ENCODE measurements at places on chromosomes 4 and X. TPM values are rescaled to one million over a fixed set of nuclear protein-coding genes. Genes with fewer than 3 reads are reported as not detected.

The MYL5 gene
- 7.9 TPM for total RNA-seq

- peak; percentile 90 for DNase-seq
Observed at GRCh38 chr4:13918110-13918509, 290.6 kb upstream of the BOD1L1 start.

GRCh38 chr4:113050837-113051236, 1.4 kb downstream of the ANK2 start:
- DNase-seq = no peak

The SCARB2 gene
- total RNA-seq = 141 TPM

The CDKL5 gene
- total RNA-seq = 8.6 TPM

The HGFAC gene
- total RNA-seq = not detected

DNA sequence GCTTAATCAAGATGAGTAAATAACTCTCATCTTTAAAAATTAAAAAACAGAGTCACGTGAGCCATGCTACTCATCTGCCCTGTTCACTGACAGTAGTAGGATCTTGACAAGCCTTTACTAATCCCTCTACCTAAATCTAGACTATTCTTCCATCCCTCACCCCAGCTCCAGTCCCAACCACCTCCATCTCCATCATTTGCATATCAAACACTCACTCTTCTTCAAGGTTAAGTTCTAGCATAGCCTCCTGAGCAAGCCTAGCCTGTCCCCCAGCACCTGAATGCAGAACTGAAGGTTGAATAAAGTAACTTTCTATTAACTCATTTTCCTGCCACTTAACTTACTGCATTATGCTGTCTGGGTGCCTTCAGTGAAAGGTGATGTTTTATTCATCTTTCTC, 72.5 kb downstream of the YIPF7 start:
- no peak for DNase-seq

The IRF2 gene
- total RNA-seq = 36.4 TPM

The CLGN gene
- total RNA-seq = 12.1 TPM

DNA sequence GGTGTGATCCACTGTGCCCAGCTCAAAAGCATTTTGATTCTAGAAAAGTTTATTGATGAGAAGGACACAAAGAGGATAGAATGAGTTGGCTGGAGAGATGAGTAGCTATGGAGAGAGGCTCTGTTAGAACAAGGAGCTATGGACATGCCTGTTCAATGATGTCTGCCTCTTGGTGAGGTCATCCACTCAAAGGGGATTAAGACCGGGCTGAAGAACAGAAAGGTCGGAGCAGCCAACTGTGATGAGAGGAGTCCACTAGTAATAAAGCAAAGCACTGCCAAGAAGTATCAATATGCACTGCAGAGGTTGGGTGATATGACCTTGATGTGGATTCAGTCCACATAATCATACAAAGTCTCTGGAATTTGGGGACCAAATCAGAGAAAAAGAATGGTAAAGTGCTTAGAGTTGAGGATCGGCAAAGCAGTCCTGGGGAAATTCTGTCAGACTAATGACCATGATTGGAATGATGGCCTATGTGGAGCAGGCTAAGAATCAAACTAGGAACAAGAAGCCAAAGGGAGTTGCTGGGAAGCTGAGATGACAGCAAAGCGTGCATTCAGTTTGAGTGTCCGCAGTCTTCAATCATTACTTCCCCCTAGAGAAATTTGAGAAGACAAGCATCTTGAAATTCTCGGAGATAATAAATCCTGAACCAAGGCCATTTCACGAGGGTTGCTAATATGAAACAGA, 55.7 kb upstream of the MMAA start:
- no peak for DNase-seq

GRCh38 chr4:139686130-139686529, 20.5 kb downstream of the MGST2 start:
- no peak for DNase-seq

DNA sequence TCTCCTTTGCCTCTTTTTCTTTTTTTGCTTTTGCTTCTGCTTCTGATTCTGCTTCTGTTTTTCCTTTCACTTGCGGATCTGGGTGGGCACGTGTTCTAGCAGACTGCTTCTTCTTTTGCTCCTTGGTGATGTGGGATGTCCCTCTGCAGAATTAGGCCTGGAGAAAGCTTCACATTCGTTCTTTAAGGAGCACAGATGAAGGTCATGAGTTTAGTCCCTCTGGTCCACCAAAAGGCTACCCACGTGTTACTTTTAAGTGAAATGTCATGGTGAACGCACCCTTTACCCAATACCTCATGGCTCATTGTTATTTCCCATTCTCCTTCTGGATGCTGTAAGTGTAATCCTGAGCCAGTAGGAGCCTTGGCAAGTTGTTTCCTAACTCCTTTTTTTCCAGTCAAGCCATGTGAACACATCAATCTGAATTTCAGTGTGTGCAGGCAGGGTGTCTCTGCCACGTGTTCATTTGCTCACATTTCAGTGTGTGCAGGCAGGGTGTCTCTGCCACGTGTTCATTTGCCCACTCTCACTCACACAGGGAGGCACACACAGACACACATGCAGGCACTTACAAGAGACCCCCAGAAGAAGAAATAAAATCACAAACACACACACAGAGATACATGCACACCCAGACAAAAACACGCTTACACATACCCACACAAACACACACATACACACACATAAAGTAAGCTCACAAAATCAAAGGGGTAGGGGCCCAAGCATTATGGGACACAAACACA, 36.9 kb downstream of the NBDY start:
- DNase-seq = no peak

DNA sequence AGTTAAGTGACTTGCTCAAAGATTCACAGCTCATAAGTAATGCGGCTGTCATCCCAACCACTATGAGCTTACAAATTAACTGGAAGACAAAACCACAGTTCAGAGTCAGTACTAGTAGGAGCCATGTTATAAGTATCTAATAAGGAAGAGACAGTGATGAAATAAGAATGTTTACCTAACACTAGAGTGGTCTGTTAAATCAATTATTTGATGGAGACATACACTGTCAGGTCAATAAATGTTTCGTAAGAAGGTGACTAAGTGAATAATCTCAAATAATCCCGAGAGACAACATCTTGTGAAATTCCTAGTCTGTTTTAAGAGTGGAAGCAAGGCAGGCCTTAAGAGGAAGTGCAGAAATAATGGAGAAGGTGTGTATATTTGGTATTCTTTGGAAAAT, 25.8 kb upstream of the AMELX start:
- DNase-seq = peak; percentile 7

The MBTPS2 gene
- total RNA-seq = 13.3 TPM

- no peak for DNase-seq
Observed at GRCh38 chr4:37652747-37653527, 33.2 kb downstream of the RELL1 start.

DNA sequence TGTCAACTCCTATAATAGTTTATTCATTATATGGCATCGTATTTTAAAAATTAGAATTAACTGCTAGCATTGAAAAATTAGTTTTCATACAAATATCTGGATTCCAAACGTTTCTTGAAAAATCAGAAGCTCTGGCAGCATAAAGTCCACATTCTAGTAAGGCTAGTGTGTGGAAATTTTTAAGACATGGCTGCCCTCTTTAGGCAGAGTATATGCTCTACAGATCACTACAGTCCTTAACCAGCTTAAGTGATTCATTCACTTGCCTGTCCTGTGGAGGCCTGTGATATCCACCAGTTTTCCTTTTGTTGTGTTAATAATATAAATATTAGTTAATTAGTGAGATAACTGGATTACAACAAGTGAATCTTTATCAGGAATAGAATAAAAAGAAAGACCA, 287.2 kb downstream of the OPHN1 start:
- peak; percentile 5 for DNase-seq

GRCh38 chrX:97461763-97462162, 578.1 kb downstream of the RPA4 start:
- no peak for DNase-seq

DNA sequence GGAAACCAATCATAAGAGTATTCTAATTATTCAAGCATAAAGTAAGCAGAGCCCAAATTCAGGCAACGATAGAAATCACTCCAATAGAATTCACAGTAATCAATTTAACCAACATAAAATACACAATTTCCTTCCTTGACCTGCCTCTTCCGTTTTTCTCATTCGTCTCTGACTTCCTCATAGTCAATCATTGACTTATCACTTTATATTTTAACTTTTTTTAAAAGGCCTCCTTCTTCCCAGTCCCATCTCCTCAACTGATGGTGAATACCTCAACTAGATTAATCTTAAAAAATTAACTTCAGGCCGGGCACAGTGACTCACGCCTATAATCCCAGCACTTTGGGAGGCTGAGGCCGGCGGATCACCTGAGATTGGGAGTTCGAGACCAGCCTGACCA, 13.3 kb downstream of the CNOT6L start:
- no peak for DNase-seq

DNA sequence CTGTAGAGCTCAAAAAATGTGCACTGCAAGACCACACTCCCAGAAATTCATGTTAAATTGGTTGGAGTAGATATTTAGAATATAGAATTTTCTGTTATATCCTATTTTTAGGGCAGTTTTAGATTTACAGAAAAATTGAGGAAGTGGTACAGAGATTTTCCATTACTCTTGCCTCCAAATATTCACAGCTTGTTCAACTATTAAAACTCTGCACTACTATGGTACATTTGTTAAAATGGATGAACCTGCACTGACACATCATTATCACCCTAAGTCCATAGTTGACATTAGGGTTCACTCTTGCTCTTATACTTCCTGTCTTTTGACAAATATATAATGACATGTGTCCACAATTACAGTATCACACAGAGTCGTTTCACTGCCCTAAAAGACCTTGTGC, 1724.5 kb downstream of the C4orf33 start:
- no peak for DNase-seq

The LRRC66 gene
- total RNA-seq = 0.68 TPM

- peak; percentile 55 for DNase-seq
Observed at GRCh38 chr4:140344621-140345020, 28.8 kb upstream of the SCOC start.

The KCTD8 gene
- 4.8 TPM for total RNA-seq

GRCh38 chrX:69109706-69110105, 55.5 kb downstream of the PJA1 start:
- no peak for DNase-seq

GRCh38 chrX:96705905-96706304, 21.3 kb downstream of the DIAPH2 start:
- DNase-seq = no peak

DNA sequence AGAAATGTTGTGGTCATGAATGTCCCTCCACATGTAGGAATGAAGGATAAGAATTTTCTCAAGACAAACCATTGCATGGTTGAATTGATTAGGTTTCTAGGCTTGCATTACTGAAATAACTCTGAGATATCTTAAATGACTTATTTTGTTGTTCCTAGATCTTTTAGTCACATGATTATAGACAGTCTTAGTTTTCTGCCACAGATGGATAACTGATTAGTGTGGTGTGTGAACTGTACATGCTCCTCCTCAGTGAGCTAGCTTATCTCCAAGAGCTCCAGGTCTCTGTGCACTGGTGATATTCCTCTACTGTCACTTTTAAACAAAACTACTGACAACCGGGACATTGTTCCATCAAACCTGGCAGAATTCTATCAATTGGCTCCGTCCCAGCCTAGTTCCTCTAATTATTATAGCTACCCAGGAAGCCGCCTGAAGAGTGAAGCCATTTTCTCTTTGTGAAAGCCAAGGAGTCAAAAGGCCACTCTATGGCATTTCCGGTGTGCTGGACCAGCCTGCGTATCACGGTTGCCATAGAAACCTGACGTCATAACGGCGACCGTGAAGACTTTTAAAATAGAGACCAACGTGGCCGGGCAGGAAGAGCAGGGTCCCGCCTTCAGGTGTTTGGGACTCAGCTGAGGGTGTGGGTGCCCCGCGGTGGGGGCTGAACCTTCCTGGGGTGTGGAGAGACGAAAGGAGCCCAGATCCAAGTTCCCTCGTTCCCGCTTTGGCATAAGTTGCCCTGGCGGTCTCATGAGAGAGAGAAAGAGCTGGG, 28.1 kb downstream of the BEX3 start:
- no peak for DNase-seq

DNA sequence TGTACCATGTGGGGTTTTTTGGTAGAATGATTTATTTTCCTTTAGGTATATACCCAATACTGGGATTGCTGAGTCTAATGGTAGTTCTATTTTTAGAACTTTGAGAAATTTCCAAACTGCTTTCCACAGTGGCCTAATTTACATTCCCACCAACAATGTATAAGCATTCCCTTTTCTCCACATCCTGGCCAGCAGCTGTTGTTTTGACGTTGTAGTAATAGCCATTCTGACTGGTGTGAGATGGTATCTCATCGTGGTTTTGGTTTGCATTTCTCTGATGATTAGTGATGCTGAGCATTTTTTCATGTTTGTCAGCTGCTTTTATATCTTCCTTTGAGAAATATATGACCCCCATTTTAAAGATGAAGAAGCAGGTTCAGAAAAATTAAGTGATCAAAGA, 153.7 kb downstream of the CBR4 start:
- peak; percentile 34 for DNase-seq

GRCh38 chrX:55816023-55816422, 98.5 kb downstream of the RRAGB start:
- DNase-seq = no peak

The GIMD1 gene
- total RNA-seq = not detected

GRCh38 chr4:110586131-110586850, 36.6 kb downstream of the PITX2 start:
- DNase-seq = peak; percentile 43

The PRDM8 gene
- 0.17 TPM for total RNA-seq

Measured in kidney epithelial cell (primary cell).